Tibial nerve (tissue), 4 donors: ENCODE measurements at places on chromosomes 5 and 9. TPM values are rescaled to one million over a fixed set of nuclear protein-coding genes. Genes with fewer than 3 reads are reported as not detected.

DNA sequence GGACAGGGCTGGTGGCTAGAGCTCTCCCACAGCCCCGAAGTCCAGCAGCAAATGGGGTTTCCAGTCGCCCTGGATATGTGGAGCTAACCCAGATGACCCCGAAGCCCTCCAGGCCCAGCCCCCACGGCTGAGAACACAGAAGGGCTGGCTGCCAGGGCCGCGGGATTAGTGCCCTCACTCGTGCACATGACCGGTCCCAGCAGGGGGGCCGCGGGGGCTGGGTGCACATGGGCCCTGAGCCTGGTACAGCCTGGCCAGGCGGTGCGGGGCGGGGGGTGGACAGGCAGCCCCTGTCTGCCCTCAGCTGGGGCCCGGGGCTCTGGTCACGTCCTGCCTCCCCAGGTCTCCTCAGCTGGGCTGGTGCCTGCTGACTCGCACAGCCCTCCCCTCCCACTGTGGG is 5.9 kb downstream of the SSNA1 start:
- DNase-seq = no peak

GRCh38 chr9:136485049-136486045 is 2.5 kb upstream of the SEC16A start:
- peak; percentile 74 for DNase-seq

DNA sequence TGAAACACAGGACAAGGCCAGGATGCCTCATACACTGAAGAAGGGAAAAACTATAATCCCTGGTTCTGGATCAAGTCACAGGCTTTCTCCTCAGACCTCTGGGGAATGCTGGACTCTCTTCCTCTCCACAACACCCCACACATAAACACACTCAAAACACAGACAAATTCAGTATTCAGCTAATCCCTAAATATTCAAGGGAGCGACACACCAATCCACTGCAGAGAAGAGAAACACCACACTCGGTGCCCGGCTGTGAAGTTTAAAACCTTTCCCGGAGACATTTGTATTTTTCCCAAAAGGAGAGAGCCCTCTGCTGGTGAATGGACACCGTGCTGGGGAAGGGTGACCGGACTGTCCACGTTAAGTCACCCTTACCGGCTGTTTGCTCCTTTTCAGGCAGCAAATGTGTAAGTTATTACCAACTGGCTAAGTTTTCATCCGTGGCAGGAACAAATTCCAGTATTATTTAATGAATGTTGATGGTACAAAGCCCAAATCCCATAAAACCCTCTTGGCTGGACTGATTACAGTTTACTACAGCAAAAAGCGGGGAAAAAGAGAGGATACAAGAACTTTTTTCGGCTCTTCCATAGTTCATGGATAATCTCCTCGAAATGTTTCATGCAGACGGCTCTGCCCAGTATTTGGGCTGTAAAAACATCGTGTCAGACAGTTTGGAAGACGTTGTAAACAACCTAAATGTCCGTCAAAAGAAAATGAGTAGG is 130.9 kb upstream of the SLC30A5 start:
- DNase-seq = peak; percentile 89

- DNase-seq = no peak
Observed at GRCh38 chr9:118455259-118455658, 751.1 kb downstream of the TLR4 start.

GRCh38 chr9:133166392-133166791 is 2.7 kb upstream of the GBGT1 start:
- DNase-seq = no peak

- DNase-seq = no peak
Observed at GRCh38 chr5:36277521-36278176, 24.1 kb downstream of the RANBP3L start.

- no peak for DNase-seq
Observed at GRCh38 chr5:169333518-169333917, 32.6 kb upstream of the SLIT3 start.

- DNase-seq = no peak
Observed at GRCh38 chr5:53364061-53364460, 116.4 kb upstream of the FST start.

DNA sequence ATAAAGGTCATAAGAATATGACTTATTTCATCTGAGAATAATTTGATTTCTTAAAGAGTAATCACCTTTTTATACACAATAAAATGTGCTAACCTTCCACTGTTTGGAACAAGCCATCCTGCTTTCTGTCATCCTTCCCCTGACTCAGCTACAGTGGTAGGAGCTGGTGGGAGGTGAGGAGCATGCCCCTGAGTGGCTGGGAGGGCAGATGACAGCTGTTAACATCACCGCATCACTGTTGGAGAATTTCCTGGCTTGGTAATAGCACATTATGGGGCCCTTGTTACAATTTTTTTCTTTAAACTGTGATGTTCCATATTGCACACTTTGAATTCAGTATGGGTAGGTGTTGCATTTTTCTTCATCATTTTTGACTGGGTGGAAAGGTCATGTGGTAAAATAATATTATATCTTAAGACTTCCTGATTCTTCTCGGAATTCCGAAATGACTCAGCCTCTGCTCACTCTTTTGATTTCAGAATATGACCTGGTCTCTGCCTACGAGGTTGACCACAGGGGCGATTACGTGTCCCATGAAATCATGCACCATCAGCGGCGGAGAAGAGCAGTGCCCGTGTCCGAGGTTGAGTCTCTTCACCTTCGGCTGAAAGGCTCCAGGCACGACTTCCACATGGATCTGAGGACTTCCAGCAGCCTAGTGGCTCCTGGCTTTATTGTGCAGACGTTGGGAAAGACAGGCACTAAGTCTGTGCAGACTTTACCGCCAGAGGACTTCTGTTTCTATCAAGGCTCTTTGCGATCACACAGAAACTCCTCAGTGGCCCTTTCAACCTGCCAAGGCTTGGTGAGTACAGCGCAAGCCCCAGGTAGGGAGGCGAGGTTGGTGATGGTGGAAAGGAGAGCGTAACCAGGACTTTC is 5.8 kb downstream of the ADAMTS16 start:
- no peak for DNase-seq

- DNase-seq = no peak
Observed at GRCh38 chr5:122390154-122390553, 78.1 kb downstream of the SNCAIP start.

- peak; percentile 66 for DNase-seq
Observed at GRCh38 chr9:99819123-99819855, 2.4 kb upstream of the NR4A3 start.

- no peak for DNase-seq
Observed at GRCh38 chr5:178356431-178356872, 123.8 kb upstream of the PHYKPL start.

GRCh38 chr5:143126174-143127019 is 277.1 kb downstream of the NR3C1 start:
- DNase-seq = no peak

DNA sequence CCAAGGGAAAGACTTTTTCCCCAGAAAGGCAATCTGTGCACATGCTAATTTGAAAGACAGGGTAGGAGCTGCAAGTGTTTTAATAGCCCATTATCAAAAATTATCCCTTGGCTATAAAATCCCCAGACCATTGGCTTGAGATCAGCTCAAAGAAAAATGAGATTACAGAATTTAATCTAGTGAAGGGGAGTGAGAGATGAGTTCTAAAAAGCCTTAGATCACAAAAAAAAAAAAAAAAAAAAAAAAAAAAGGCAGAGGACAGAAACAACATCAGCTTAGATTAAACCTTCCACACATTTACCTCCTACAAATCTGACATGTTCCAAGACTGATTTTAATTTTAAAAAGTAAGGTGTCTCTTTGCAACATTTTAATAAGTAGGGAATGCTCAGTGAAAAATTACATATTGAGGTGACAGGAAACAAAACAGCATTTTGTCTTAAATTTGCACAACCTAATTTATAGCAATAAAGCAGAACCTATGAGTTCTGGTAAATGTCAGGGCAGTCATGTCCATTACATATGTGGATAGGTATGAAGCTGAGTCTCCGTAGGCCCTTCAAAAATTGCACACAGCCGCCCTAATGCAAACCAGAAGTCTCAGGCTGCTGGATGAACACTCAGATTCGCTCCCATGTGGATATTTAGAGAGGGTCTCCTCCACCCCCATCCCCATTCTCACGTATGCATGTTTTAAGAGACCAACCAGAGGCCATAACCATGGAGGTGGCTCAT is 43.4 kb downstream of the NFIB start:
- no peak for DNase-seq

DNA sequence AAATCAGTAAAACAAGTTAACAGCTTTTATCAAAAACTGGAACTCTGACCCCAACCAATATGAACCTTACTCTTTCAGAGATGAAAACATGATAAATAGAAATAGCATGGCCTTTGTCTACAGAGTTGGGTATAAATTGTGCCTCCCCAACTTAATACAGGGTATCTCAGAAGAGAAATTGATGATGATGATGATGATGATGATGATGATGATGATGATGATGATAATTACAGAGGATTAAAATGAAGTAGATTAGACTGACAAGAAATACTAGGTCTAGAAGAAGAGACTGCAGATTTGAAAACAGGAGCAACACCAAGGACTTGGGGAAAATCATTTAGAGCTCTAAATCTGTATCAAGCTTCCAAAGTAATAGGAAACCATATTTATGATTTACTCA is 27.1 kb downstream of the PFDN1 start:
- no peak for DNase-seq

DNA sequence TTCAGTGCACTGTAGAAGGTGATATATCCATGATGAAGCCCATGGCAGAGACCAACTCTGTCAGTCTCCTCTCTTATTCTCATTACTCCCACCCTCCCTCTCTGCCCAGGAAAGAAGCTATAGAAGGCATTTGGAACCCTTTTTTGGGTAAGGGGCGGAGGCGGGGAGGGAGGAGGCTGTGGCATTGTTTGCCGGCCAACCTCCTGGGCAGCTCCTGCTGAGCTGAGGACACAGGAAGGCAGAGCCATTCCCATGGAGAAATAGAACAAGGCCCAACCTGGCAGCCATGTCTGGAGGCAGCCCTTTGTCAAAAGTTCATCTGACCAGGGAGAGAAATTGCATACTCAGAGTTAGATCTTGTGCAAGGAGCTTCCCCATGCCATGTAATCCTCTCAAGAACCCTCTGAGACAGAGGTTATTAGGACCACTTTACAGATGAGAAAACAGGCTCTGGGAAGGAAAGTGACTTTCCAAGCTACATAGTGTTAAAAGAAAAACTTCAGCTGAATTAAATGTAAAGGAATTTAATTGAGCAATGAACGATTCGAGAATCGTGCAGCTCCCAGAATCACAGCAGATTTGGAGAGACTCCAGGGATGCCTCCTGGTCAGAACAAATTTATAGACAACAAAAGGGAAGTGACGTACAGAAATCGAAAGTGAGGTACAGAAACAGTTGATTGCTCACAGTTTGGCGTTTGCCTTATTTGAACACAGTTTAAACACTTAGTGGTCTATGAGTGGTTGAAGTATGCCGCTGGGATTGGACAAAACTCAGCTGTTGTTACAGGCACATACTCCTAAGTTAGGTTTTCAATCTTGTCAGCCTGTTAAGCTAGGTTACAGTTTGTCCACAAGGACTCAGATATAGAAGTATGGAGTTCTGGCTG is 158.6 kb downstream of the MELK start:
- no peak for DNase-seq

DNA sequence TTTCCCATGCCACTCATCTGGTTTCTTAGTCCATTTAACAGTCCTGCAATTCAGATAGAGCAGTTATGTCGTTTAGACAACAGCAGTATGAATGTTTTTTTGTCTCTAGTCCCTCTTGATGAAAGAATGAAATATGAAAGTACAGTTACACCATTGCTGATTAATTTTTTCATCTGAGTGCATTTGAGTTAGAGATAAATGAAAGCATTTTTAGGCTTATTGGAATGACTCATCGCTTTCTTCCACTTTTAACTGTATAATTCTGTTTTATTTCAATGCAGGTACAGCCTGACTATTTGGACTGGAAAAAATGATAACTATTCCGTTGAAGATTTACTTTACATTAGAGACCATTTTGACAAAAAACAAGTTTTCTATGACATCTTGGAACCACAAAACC is 28.7 kb downstream of the ANKRD34B start:
- no peak for DNase-seq

DNA sequence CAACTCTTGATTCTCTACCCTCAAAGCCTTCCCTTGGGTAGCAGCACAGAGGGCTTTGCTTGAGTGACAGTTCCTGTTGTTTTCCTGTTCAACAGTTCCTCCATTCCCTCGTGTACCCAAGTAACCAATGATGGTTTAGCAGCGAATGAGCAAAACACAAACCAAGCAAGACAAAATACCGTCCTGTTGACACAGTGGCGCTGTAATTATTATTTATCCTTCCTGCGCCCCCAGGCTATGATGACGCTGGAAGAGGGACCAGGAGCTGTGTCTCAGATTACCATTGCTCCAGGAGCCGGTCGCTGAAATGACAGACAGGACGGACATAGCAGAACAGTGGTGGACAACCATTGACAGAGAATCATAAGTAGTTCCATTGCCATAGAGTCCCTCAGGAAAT is 154.8 kb downstream of the GADD45G start:
- DNase-seq = no peak

- no peak for DNase-seq
Observed at GRCh38 chr9:102362470-102363132, 624.2 kb upstream of the GRIN3A start.

- no peak for DNase-seq
Observed at GRCh38 chr5:89967771-89968444, 441.6 kb downstream of the CETN3 start.

GRCh38 chr9:134171316-134172197 is 7.2 kb upstream of the RNU6ATAC start:
- peak; percentile 61 for DNase-seq

DNA sequence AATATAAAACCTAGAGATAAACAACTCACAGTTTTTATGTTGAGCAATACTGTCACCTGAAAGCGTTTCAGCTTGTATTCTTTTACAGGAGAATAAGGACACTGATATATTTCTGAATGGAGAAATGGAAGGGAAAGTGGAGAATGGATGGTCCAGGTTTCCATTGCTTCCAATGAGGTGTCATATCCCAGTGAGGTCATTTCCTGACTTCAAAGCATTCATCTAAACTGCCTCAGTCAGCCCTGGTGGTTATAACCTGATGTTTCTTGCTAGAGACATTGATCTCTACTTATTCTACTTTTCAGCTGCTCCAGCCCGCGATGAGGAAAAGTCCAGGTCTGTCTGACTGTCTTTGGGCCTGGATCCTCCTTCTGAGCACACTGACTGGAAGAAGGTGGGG is 2.6 kb downstream of the GABRA1 start:
- no peak for DNase-seq

GRCh38 chr5:39100851-39101396 is 26.7 kb upstream of the RICTOR start:
- DNase-seq = no peak

Gene CSF2
- not detected for total RNA-seq

Gene PDGFRB
- total RNA-seq = 175 TPM

Gene EQTN
- 2.7 TPM for total RNA-seq

Gene OBP2B
- not detected for total RNA-seq

Gene TPRN
- total RNA-seq = 12.3 TPM

Gene LHFPL2
- total RNA-seq = 19.7 TPM

Gene DND1
- 2.7 TPM for total RNA-seq

Gene F12
- 4.5 TPM for total RNA-seq

Gene TRIM36
- total RNA-seq = 12.7 TPM

Gene KIF4B
- total RNA-seq = not detected

Gene FOXD4
- total RNA-seq = not detected

Gene ARHGEF37
- 73.7 TPM for total RNA-seq
